ENCODE measurements at places on chromosomes 4 and X.

DNA sequence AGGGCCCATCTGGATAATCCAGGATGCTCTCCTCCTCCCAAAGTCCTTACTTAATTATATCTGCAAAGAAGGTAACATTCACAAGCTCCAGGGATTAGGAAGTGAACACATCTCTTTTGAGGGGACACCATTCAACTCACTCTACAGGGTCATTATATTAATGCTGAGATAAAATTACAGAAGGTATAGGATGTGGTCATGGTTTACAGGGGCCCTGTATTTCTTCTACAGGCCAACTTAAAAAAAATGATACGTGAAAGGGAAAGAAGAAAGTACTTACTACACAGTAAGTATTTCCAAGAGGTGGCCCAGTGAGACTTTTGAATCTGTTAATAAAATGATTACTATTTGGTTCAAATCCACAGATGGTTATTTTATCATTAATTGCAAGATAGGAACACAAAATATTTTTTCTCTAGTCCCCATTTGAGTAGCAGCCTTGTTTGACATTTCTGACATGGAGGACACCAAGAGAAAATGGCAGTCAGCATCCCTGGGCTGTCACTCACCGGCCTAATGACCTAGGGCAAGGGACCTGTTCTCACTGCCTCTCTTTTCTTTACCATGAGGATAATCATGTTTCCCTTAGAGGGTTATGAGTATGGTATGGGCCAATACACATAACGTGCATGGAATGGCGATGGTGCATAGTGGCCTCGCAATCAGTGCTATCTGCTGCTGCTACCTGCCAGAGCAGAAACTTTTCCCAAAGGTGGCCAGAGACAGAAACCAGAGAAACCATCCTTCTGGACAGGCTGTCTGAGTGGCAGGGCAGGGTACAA is 140.5 kb downstream of the PTTG2 start:
- no peak for DNase-seq

GRCh38 chrX:87901060-87901459 is 383.5 kb downstream of the KLHL4 start:
- no peak for DNase-seq

GRCh38 chr4:100169491-100170485 is 20.5 kb downstream of the DDIT4L start:
- no peak for DNase-seq

DNA sequence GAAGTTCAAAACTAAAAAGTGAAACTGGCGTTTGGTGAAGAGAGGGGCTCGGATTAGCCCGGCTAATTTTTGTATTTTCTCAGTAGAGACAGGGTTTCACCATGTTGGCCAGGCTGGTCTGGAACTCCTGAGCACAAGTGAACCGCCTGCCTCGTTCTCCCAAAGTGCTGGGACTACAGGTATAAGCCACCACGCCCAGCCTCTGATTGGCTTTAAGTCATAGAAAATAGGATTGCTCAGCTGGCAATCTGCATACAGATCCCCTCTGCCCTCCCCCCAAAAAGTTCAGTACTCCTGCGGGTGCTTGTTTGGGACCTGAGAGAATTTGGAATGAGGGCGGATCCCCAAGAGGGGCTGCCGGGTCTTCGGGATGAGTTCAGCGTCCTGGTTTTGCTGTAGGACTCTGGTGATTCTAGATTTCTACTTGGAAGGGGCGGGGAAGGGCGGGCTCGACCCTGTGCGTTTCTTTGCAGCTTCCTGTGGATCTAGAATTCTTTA is 537 bp upstream of the PRKX start:
- no peak for DNase-seq

- DNase-seq, result peak; percentile 99
These were observed 8.6 kb upstream of the ZNF157 start for GRCh38 chrX:47361538-47362511.
